ENCODE measurements at places on chromosomes 6 and 20.

DNA sequence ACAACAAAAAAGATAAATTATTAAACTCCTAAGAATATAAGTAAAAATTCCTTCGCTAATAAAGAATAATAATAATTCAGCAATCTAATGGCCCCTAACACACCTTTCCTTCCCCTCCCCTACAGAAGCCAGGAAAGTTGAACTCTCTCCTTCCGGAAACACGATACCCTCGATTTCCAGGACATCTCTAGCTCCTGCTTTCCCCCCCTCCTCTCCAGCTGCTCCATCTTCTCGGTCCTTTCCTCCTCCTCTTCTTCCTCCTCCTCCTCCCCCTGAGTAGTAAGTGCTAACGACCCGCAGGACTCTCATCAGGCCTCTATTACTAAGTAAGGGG, 603 bp downstream of the TASP1 start:
- DNase-seq: no peak

GRCh38 chr20:44496976-44497375, 21.3 kb downstream of the TTPAL start:
- no peak for DNase-seq

DNA sequence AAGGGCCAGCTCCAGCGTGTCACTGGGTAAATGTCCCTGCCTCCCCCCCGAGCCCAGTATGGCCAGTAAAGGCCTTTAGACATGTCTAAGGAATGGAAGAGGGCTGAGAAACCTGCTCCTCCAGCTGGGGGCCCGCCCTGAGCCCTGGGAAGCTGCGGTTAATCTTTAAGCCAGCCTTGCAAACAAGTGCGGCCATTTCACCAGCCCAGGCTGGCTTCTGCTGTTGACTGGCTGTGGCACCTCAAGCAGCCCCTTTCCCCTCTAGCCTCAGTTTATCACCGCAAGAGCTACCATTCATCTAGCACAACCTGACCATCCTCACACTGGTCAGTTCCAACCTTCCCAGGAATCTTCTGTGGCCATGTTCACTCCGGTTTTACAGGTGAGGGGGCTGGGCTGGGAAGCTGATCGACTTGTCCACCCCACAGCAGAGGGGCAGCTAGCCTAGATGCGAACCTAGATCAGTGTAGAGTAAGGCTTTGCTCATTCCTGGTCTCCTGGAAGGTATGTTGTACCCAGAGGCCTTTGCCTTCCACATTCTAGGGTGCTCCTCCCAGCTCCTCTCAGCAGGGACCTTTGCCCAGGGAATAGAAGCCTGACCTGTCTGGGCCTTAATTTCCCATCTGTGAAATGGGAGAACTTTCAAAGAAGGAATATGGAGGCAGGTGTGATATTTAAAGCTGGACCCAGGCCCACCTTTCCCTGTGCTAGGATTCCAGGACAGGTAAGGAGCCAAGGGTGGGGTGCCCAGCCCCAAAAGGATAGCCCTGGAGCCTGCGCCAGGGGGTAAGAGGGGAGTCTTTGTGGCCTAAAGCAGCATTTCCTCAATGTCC, 1.2 kb upstream of the SRC start:
- DNase-seq: no peak

DNA sequence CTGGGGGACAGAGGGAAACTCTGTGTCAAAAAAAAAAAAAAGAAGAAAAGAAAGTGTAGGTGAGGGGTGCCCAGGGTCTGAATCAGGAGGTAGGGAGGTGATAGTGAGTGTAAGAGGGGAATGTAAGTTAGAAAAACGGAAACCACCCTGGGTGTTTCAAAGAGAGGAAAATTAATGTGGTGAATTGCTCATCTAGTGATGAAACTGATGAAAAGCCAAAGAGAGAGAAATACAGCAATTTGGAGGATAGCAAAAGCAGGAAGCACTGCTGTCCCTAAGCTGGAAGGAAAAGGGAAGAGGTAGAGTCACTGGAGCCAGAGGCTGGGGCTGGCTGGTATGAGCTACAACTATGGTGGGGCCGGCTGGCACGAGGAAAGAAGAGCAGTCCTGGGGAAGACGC, 85.0 kb upstream of the CEP85L start:
- DNase-seq: no peak

- peak; percentile 33 for DNase-seq
Measured at GRCh38 chr20:5845681-5846615, 95.7 kb downstream of the SHLD1 start.

GRCh38 chr6:41647061-41647511, 8.8 kb downstream of the MDFI start:
- no peak for DNase-seq

- DNase-seq: no peak
Measured at GRCh38 chr20:57267158-57267821, 849 bp upstream of the BMP7 start.

DNA sequence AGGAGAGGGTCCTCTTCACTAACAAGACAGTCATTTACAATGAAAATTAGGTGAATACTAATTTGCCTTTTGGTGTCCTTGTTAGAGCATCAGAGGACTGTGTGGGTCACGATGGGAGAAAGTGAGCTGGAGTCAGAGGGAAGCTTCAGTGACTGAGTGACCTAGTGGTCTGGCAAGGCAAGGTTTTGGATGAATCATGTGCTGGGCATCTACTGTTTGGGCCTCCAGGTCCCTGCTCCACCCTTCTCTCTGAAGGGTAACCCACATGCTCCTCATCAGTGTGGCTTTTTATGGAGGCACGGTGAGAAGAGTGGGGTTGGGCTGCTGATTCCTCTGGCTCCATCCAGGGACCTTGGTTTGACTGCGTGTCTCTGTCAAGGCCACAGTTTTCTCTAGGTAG, 60.5 kb upstream of the EXOC2 start:
- no peak for DNase-seq

GRCh38 chr20:56848561-56848960, 219.5 kb downstream of the TFAP2C start:
- DNase-seq: no peak

DNA sequence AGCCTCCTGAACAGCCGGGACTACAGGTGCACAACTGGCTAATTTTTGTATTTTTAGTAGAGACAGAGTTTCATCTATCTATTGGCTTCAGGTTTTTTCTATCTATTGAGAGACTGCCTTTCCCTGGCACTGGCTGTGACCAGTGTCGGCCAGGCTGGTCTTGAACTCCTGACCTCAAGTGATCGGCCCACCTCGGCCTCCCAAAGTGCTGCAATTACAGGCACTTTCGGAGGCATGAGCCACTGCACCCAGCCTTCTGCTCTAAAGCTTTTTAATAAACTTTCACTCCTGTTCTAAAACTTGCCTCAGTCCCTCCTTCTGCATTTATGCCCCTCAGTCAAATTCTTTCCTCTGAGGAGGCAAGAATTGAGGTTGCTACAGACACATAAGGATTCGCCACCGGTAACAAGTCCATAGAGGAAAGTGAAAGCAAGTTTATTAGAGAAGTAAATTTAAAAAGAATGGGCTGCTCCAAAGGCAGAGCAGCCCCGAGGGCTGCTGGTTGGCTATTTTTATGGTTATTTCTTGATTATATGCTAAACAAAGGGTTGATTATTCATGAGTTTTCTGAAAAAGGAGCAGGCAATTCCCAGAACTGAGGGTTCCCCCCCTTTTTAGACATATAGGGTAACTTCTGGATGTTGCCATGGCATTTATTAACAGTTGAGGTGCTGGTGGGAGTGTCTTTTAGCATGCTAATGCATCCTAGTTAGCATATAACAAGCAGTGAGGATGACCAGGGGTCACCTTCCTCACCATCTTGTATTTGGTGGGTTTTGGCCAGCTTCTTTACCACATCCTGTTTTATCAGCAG, 44.8 kb upstream of the RNGTT start:
- DNase-seq: no peak

DNA sequence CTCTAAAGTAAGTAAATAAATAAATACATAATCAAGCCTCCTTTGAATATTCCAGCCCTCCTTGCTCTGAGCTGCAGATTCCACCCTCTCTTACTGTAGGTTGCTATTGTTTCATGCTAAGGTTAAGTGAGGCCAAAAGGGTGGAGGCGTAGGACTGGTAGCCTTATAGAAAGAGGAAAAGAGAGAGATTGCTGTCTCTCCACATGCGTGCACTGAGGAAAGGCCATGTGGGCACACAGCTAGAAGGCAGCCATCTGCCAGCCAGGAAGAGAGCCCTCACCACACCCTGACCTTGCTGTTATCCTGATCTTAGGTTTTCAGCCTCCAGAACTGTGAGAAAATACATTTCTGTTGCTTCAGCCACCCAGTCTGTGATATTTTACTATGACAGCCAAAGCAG, 87.4 kb upstream of the SHLD1 start:
- no peak for DNase-seq

DNA sequence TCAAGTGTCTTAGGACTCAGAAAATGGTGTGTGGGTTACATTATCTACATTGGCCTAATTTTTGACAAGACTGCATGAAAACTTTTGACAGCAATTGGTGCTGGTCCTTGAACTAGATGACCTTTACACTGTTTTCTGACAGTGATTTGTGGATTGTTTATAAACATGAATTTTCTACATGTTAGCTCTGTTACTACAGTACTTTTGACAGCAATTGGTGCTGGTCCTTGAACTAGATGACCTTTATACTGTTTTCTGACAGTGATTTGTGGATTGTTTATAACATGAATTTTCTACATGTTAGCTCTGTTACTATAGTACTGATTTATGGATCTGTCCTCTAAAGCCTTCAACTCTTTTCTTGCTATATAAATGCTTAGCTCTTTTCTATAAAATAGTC, 16.7 kb downstream of the KCTD20 start:
- DNase-seq: no peak

GRCh38 chr6:158115102-158115501, 53.0 kb downstream of the SERAC1 start:
- no peak for DNase-seq

DNA sequence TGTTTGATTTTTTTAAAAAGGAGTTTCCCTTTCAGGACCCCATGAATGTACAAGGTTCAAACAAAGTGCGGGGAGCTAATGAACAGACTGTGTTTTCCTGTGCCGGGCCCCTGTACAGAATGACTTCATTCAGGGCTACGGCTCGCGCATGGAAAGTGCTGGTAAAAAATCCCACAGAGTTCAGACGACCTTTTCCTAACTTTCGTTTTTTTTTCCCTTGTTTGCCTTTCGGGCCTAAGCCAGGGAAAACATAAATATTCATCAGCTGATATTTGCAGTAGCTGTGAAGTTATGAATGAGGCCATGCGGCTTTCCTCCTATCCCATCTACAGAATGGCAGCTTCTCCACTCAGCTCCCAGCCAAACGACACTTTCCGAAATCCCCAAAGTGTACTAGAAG, 74.0 kb downstream of the HAO1 start:
- DNase-seq: no peak

DNA sequence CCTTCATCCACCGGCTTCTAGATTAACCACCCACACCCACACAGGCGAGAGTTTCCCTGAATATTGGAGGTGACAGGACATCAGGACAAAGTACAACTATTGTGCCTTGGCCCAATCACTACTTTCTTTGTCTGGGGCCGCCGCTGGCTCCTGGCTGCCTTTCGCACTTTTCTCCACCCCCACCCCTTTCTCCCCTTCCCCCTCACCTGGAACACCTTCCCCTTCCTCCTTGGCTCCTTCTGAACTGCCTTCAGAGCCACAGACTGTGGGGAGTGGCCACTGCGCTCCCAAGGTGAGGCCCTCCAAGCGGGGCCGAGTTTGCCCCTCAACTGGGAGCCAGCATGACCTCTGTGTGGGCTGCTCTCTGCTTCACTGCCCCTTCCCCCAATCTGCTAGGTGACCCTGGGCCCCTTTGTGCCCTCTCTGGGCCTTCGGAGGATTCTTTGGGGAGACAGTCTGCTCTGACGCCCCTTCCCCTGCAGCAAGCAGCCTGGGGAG, 3.0 kb upstream of the VEGFA start:
- DNase-seq: no peak

DNA sequence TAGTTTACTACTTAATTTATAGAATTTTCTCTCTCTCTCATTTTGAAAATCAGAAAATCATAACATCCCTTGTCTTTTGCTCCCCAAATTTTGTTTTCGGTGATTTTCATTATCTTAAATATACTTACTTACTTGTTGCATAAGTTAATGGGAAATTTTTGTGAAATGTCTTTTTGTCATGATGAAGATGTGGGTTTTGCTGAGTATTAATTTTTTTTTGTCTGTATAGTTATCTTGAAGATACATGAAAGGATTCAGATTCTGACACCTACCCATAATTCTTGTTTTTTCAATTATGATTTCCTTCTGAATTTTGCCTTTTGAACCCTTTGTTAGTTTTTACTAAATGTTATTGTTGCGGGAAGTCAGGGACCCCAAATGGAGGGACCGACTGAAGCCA, 817.9 kb downstream of the EYS start:
- DNase-seq: no peak

DNA sequence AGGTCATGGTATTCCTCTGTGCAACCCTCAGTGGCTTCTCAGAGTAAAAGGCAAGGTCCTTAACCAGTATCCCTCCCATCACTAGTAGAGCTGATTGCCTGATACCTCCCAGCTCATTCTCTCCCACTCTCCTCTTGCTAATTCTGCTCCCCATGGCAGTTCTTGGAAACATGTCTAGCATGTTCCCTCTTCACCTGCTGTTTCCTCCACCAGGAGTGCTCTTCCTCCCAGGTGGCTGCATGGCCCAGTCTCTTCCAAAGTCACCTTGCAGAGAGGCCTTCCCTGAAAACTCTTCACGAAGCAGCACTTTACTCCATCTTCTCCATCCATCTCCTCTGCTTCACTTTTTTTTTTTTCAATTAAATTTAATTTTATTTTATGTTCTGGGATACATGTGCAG, 36.2 kb upstream of the OLIG3 start:
- DNase-seq: no peak

DNA sequence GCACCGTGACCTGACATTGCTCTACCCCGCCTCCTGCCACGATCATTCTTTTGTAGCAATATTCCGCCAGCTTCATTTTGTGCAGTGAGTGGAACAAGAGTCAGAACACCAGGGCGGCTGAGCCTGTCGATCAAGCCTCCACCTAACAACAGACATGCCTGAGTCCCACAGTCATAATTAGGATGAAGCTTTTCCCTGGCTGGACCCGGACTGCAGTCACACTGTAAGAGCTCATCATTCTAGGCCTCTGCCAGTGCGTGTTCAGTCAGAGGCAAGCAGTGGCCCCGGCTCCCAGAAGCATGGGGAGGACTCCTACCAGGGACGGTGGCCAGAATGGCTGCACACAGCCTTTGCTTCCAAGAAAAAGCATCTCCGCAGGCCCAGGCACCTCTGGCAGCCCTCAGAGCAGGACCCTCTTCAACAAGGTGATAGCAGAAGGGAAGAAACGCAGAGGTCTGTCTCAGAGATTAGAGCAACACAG, 23.2 kb upstream of the UNC93A start:
- no peak for DNase-seq

- no peak for DNase-seq
Measured at GRCh38 chr6:77715588-77715987, 62.7 kb downstream of the MEI4 start.
